Stimulated activated CD4-positive, alpha-beta T cell treated with anti-CD3 and anti-CD28 coated beads, Interleukin-4, amount 100 ng/mL, for 1 hour (primary cell): ENCODE measurements at places on chromosomes 16 and 17.

- no peak for DNase-seq
Measured at GRCh38 chr17:16215002-16215272, 397 bp downstream of the NCOR1 start.

GRCh38 chr16:78478267-78478861, 378.9 kb downstream of the WWOX start:
- DNase-seq: no peak

DNA sequence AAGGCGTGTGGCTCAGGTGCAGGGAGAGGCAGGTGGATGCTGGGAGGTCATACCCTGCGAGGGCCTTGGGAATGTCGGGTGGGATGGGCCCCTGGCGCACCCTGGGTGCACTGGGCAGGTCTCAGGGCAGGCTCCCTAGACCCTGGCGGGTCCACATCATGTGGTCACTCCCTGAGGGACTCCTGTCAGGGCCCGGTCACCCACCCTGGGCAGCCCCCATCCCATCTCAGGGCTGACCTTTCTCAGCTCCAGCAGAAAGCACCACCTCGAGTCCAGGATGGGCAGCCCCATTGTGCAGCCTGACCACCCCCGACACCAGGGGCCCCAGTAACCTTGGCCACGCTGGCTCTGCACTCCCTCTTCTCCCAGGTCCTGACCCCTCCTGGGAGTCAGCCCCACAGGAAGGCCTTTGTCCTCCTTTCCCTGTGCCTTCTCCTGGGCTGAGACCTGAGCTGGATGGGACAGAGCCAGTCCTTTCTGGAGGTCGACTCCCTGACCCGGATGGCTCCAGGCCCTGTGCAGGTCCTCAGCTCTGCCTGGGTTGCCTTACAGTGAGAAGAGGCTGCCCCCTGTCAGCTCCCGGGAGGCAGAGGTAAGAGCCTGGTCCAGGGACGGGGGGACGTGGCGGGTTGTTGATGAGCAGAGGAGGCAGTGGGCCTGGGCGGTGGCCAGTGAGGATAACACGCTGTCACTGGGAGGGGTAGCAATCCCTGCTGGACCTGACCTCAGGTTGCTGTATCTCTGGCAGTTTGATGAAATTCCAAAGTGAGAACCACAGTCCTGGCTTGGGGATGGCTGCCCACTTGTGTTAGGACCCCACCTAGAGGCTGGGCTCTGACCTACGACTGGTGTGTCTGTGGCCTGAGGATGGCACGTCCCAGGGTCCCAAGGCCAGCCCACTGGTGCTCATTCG, 77.9 kb downstream of the GOSR1 start:
- no peak for DNase-seq

GRCh38 chr16:65271996-65272395, 150.1 kb upstream of the CDH11 start:
- no peak for DNase-seq

GRCh38 chr16:516301-516700, 11.2 kb upstream of the CAPN15 start:
- DNase-seq: no peak

DNA sequence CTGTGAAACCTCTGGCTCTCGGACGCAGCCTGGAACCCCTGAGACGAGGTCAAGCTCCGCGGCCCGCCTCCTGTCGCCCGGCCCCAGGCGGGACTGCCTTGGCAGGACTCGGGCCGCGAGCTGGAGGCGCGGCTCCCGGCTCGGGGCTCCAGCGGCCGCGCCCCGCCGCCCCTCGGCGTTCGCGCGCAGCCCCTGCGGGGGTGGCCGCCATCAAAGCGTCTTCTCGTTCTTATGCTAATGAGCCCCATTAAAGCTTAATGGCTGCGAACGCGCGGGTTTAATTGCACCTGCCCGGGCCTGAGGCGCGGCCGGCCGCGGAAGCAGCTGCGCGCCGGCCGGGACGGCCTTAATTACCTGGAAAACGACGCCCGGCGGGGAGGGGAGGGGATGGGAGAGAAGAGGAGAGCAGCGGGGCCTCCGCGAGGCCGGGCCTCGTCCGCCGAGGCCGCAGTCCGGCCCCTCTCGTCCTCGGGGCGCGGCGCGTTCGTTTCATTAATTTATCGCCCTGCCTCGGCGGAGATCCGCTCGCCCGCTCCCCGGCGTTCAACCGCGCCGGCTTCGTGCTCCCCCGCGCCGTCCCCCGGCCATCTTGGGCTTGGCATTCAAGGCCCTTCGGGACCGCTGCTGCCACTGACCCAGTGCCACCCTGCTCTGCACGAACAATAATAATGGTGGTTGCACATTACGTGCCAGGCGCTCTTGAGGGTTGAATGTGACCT, 19.2 kb downstream of the RAI1 start:
- DNase-seq: no peak

DNA sequence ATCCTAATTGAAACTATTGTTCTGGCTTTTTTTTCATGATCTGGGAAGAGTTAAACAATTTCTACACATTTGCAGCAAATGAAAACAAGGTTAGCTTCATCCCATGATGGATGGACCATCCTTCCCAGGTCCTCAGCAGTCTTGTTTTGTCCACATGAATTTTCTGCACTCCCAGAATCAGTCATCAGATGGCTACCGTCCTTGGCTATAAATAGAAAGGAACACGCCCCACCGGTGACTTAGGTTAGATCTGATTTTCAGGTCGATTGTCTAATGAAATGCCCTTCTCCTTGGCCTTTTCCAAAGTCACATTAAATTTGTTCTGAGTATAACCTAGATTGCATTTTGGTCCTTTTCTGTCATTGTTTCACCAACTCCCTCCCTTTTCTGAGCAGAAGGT, 41.4 kb upstream of the NOL11 start:
- no peak for DNase-seq

DNA sequence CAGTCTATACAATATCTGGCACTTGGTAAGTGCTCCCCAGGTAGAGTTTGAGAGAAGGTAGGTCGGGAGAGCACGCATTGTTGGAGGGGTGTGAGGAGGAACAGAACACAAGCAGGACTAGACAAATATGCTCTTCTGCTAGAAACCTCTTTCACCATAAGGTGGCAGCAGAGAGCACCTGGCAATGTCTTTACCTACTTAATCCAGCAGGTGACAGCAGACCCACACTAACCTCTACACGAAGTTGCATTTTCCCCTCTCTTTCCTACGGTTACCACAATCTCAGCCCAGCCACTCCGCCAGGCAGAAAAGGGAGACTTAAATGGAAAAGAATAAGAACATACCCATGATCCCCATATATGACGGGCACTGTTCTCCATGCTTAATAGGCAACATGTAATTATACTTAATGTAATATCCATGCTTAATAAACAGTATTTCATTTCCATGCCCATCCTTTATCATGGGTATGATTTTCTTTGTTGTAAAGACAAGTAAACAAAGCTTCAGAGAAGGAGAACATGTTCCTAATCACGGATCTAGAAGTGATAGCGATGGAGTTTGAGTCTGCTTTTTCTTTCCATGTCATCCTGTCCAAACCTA, 55.1 kb upstream of the CCL2 start:
- DNase-seq: peak; percentile 47

- DNase-seq: no peak
Measured at GRCh38 chr17:13490427-13490826, 111.3 kb downstream of the HS3ST3A1 start.

- no peak for DNase-seq
Measured at GRCh38 chr16:80652441-80652840, 111.6 kb downstream of the DYNLRB2 start.

- DNase-seq: no peak
Measured at GRCh38 chr16:10589109-10589508, 8.7 kb upstream of the EMP2 start.

GRCh38 chr16:72939247-72939646, 108.7 kb downstream of the ZFHX3 start:
- no peak for DNase-seq

- no peak for DNase-seq
Measured at GRCh38 chr17:32654324-32654723, 167.5 kb downstream of the CDK5R1 start.

GRCh38 chr16:30585022-30585399, 486 bp downstream of the ZNF785 start:
- DNase-seq: no peak

- no peak for DNase-seq
Measured at GRCh38 chr17:66900126-66901010, 64.1 kb upstream of the CACNG4 start.

GRCh38 chr17:11565591-11565990, 32.7 kb upstream of the DNAH9 start:
- no peak for DNase-seq

- no peak for DNase-seq
Measured at GRCh38 chr17:13352747-13353415, 248.8 kb downstream of the HS3ST3A1 start.

- no peak for DNase-seq
Measured at GRCh38 chr17:17785407-17785806, 51.4 kb downstream of the SREBF1 start.

- DNase-seq: no peak
Measured at GRCh38 chr16:53219795-53220454, 165.1 kb downstream of the CHD9 start.

DNA sequence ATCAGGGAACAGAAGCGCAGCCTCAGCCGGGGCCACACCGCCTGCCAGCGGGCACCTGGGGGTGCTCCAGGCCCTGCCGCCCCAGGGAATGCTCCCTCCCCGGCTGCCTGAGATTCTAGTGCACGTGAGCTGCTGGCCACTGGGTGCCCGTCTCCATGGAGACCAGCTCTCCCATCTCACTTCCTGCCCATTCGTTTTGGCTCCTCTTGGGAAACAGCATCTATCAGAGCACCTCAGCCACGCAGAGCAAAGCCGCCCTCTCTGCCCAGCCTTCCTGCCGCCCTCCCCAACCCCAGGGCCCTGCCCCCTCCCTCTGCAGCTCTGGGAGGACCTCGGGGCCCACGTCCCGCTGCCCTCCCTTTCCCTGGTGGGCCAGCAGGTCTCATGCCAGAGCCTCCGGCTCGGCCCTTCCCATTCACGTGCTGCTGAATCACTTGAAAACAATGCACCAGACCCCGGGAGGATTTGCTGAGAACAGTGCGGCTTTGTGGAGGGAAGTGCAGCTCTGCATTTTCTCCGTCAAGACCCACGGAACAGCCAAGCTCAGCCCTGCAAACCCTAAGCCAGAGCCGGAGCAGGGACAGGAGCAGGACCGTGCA, 19.4 kb downstream of the CEP295NL start:
- no peak for DNase-seq
